ENCODE measurements at places on chromosomes 16 and 17.

- DNase-seq: no peak
Observed at GRCh38 chr17:81727324-81728031, 15.4 kb downstream of the SLC25A10 start.

- DNase-seq: no peak
Observed at GRCh38 chr16:88805340-88805715, 1.7 kb downstream of the CDT1 start.

DNA sequence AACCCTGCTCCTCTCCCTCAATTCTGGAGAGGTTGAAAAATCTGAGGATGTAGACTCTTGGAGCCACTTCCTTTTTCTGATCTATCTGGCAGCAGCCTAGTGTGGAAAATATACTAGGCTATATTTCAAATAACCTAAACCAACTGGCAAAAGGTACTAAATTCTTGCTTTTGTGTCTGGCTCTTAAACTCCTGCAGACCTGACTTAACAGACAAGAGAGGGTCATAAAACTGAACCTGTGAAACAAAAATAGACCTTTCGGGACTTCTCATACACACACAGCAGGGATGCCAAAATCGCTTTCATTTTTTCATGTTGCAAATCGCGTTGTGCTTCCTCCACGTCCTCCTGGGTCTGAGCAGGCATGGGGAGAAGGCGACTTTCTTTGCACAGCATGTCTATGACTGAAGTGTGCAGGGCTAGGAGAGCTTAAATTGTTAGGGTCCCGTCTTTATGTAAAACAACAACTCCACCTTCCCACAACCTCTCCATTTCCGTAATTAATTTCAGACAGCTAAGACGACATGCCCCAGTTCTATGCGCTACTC is 520.7 kb upstream of the PSMD7 start:
- no peak for DNase-seq

GRCh38 chr16:12494661-12495060 is 309.0 kb downstream of the CPPED1 start:
- no peak for DNase-seq

GRCh38 chr17:30824002-30824355 is 513 bp downstream of the CRLF3 start:
- DNase-seq: no peak

DNA sequence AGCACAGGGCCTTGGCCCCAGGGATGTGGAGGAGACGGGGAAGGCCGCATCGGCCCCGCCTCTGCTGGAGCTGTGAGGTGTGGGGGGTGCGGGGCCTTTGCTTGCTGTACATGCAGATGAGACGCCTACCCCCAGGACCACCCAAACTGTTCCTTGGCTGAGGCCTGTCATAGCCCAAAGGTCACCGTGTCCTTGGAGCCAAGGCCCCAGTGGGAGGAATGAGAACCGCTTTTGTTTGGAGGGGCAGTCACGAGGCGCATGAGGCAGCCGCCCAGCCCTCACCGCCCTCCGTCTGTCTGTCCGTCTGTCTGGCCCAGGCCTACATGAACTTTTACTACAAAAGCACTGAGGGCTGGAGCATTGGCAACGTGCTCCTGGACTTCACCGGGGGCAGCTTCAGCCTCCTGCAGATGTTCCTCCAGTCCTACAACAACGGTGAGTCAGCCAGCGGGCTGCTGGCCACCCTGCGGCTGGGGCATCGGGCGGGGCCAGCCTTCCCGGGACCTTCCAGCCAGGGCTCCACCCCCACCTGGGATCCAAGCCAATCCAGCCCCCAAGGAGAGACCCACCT is 8.8 kb downstream of the TAX1BP3 start:
- no peak for DNase-seq

- no peak for DNase-seq
Observed at GRCh38 chr17:2262135-2262587, 41.4 kb downstream of the SMG6 start.

DNA sequence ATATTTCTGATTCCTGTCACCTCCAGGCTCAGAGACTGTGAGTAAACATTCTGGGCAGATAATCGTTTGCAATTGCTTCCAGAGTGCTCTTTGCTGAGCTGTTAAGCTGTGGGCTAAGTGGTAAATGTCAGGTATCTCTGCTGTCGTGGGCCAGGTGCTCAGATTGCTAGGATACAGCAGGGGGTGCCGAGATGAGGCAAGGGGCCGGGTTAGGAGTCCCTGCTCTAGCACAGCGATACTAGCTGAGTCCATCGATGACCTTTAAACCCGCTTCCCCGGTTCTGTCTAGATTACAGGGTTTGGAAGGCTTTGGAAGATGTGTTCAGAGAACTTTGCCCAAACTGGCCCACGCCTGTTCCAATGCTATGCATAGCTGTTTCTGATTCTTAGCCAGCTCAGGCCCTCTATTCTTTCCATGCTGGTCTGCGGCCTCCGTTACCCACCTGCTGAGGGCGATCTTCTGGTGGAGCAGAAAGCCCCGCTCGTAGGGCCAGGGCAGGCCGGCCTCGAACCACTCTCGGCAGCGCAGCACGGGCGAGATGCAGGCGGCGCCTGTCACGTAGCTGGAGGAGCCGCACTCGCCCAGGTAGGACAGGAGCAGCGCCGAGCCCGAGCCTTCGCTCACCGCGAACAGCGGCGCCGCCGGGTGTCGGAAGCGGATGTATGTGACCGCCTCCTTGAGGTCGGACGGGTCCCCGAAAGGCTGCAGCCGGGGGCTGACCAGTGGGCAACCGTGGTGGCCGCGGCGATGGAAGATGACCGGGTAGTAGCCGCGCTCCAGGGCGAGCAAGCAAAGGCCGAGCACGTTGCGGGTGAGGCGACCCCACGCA is 979 bp downstream of the ABHD15 start:
- peak; percentile 53 for DNase-seq

DNA sequence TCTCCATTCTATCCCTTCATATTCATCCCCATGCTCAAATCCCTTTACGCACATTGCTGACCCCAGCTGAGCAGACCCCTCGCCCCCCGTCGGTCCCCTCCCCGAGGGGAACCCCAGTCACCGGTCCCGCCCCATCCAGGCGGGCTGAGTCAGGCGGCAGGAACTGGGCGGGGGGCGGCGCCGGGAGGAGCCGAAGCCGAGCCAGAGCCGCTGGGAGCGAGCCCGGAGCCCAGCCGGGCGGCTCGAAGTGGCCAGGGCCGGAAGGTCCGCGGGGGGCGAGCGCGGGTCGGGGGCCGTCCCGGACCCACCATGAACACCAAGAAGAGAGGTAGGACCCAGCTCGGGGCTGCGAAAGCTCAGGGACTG is 8.6 kb downstream of the RIPOR1 start:
- no peak for DNase-seq
